ENCODE measurements at places on chromosomes 16 and 17.

DNA sequence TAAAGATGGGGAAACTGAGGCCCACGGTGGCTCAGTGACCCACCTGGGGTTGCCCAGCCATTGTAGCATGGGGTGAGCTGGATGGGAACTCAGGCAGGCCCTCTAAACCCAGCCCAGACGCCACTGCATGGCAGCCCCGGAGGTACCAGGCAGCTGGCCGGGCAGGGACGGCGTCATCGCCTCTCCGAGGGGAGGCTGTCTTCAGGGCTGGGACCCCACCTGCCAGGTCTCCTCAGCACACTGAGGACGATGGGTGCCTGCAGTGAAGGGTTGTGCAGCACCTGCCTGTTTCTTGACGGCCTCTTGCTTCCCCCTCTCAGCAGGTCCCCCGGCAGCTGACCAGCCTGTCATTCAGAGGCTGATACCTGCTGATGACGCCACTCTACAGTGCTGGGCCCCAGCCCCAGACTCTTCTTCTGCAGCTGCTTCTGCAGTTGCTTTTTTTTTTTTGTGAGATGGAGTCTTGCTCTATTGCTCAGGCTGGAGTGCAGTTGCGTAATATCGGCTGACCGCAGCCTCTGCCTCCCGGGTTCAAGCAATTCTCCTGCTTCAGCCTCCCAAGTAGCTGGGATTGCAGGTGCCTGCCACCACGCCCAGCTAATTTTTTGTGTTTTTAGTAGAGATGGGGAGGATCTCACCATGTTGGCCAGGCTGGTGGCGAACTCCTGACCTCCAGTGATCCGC, 24.7 kb downstream of the RNF213 start:
- DNase-seq = no peak

DNA sequence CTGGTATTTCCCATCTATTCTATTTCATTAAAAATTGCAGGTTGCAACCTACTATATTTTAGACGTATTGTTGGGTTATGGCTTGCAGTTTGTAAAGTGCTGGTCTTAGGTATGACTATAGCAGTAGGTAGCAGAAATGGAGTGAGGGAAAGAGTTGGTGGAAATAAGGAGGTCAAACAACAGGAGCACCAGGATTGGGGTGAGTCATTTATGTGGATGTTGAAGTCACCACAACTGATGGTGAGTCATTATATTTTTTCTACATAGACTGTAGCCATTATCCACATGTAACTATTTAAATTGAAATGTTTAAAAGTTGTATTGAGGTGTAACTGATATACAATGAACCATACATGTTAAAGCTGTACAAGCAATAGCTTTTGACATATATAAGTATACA, 25.0 kb upstream of the HS3ST3A1 start:
- no peak for DNase-seq

GRCh38 chr16:48901712-48902374, 291.9 kb upstream of the N4BP1 start:
- DNase-seq = no peak

DNA sequence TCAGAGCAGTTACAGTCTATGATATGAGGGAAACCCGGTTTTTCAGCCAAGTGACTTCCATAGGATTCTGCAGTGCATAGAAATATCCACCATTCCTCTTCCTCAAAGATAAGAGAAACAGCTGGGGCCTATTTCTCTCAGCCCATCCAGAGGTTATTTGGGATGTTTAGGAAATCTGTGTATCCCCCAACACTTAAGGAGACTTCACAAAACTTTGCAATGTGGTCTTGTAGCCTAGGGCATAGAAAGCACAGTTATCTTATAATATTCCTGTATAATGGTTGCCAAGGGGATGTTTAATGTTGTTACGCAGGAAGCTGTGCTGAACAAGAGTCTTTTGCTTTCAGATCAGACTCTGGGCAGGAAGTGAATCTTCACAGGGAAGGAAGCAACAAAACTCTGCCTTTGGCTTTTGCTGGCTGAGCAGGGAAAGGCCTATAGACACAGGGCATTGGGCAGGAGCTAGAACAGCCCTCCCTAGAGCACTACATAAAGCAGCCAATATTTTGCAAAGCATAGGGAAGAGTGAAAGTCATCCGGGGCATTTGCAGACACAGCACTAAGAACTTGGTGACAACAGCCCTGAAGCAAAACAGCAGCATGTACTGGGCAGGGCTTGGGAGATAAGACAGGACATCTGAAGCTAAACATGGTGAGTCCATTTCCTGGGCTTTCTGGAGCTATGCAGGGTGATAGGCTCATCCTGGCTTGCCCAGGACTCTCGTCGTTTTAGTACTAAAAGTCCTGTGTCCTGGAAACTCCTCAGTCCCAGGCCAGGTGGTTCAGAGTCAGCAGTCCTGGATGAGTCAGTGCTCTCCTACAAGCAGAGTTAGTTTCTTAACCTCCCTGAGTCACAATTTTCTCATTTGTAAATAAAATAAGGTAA, 18.7 kb upstream of the BEAN1 start:
- no peak for DNase-seq

GRCh38 chr16:85963753-85964285, 64.9 kb downstream of the IRF8 start:
- DNase-seq = no peak

GRCh38 chr17:57295526-57296023, 39.3 kb downstream of the MSI2 start:
- no peak for DNase-seq

DNA sequence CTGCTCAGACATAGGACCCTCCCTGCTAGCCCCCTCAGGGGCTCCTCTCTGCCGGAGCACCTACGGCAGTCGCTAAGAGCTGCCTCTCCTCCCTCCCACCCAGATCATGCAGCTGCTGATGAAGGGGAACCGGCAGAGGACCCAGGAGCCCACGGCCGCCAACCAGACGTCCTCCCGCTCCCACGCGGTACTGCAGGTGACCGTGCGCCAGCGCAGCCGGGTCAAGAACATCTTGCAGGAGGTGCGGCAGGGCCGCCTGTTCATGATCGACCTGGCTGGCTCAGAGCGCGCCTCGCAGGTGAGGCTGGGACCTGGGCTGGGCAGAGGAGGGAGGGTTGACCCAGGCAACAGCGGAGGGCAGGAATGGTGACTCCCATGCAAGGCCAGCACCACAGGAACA, 17.0 kb downstream of the BTBD17 start:
- no peak for DNase-seq

DNA sequence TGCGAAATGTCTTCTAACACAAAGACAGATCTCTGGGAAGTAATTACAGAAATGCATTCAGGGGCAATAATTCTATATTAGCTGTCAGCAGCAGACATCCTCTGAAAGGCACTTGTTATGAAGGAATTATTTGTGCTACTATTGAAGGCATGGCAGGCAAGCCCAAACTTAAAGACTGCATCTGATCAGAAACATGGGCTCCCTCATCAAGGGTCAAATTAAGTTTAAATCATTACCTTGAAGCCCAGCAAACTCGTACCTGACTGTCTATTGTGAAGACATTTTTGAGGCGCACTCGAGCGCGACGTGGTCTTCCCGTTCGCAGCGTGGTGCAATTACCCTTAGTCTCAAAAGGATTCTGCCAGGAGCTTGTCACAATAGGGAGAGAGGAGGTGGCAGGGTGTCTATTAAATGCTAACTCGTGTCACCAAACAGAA, 110.6 kb downstream of the ZNF423 start:
- no peak for DNase-seq

DNA sequence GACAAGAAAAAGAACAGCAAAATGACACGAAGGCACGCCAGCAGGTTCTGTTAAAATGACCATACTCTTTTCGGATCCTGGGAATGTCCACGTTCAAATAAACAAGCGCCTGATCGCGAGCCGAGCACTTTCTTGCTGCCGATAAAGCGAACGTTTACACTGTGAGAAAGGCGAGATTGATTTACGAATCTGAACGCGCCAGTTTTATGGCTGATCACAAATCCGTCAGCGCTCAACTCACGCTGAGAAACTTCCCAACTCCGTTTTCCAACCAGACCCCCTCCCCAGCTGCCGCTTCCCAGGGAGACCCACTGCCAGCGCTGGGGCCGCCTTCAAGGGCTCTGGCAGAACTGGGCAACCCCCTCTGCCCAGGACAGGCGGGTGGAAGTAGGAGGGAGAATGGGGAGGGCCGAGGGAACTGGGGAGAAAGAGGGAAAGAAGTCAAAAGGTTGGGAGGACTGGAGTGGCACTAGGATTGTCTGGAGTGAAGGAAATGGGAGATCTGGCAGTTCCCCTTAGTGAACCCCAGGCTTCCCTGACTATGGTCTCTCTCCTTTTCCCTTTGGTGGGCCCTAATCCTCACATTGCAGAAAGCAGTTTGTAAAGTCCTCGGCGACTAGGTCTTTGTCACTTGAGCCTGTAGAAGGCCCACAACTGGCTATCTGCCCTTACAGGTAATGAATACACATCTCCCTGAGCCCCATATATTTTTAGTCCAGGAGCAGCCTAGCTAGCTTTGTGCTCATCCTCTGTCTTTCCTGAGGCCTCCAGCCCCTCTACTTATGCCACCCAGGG, 6.9 kb downstream of the HOXB4 start:
- DNase-seq = no peak

DNA sequence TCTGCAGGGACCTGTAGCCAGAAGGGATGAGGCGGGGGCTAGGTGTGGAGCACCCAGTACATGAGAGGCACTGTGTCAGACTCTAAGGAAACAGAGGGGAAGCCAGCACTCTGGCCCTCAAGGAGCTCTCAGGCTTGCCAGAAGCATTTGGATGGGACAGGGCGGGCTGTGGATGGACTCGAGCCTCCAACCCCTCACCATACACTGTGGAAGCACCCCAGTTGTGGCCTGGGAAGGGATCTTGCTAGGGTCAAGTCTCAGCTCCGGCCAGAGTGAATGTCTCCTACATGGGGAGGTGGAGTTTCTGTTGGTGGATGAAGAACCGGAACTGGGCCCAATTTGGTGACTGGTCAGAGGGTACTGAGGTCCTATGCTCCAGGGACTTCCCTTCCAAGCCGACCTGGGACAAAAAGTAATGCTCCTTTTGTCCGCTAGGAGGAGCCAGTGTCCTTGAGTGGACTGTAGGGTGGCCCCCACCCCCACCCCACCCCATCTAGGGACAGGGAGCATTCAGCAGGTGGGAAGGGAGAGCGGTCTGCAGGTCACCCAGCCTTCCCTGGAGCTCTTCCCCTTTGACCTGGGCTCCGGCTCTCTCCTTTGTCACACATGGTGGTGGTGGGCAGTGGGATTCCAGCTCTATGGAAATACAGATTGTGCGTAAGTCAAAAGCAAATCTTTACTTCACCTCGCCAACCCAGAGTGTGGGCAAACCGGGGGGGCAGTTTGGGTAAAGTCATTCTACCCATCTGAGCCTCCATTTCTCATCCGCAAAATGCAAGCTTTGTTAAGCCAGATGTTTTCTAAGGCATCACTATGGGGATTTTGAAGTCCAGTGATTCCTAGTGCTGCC, 20.4 kb upstream of the PHB1 start:
- peak; percentile 83 for DNase-seq

- no peak for DNase-seq
Observed at GRCh38 chr16:85081765-85082164, 30.5 kb downstream of the CIBAR2 start.
